ENCODE measurements at places on chromosomes 16 and 17.

DNA sequence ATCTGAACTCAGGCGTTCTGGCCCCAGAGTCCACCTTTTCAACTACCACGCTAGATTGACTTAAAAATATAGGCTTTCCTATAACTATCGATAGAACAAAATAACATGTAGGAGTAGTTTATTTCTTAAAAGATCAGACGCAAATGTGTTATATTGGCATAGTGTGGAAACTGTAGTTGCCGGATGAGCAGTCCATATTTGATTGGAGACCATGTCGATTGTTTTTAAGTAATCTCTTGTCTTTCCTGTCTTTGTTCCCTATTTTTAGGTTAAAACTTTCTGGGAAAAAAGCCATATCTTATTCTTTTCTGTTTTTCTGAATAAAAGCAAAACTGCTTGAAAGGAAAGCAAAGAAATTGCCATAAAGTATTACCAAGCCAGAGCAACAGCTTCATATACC is 53.1 kb downstream of the GAN start:
- no peak for DNase-seq

DNA sequence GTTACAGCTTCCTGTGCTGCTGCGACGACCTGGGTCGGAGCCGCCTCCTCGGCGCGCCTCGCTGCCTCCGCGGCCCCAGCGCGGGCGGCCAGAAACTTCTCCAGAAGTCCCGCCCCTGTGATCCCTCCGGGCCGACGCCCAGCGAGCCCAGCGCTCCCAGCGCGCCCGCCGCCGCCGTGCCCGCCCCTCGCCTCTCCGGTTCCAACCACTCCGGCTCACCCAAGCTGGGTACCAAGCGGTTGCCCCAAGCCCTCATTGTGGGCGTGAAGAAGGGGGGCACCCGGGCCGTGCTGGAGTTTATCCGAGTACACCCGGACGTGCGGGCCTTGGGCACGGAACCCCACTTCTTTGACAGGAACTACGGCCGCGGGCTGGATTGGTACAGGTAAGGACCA is 746 bp downstream of the HS3ST2 start:
- peak; percentile 11 for DNase-seq

- no peak for DNase-seq
These were observed 58.9 kb downstream of the CFDP1 start for GRCh38 chr16:75374388-75374787.

DNA sequence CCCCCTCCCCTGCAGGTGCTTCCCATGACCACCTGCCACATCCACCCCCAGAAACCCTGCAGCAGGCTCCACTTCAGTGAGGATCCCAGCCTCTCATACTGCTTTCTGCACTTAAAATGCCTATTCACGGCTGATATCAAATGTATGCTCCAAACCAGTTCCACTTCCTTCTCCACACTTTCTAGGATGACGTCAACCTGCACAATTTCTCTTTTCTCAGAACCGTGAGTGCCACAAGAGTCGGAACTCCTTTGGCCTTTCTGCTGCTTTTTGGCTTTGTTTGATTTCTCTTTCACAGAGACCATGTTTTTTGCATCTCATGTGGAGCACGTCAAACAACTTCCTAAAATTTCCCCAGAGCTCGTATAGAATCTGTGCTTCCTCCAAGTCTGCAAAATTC is 378.8 kb upstream of the TNRC6C start:
- DNase-seq = no peak

DNA sequence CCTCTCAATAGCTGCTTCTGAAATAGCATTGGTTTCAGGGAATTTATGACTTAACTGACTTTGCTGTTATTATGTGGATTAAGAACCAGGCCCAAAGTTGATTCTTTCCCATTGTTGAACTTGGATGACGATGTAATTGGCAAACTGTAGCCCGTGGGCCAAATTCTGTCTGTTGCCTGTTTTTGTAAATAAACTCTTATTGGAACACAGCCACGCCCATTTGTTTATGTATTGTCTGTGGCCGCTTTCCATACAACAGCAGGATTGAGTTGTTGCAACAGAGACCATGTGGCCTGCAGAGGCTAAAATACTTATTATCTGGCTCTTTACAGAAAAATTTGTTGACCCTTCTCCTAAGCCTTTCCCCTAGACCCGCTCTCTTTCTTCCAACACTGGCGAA is 31.6 kb downstream of the NTN1 start:
- no peak for DNase-seq

DNA sequence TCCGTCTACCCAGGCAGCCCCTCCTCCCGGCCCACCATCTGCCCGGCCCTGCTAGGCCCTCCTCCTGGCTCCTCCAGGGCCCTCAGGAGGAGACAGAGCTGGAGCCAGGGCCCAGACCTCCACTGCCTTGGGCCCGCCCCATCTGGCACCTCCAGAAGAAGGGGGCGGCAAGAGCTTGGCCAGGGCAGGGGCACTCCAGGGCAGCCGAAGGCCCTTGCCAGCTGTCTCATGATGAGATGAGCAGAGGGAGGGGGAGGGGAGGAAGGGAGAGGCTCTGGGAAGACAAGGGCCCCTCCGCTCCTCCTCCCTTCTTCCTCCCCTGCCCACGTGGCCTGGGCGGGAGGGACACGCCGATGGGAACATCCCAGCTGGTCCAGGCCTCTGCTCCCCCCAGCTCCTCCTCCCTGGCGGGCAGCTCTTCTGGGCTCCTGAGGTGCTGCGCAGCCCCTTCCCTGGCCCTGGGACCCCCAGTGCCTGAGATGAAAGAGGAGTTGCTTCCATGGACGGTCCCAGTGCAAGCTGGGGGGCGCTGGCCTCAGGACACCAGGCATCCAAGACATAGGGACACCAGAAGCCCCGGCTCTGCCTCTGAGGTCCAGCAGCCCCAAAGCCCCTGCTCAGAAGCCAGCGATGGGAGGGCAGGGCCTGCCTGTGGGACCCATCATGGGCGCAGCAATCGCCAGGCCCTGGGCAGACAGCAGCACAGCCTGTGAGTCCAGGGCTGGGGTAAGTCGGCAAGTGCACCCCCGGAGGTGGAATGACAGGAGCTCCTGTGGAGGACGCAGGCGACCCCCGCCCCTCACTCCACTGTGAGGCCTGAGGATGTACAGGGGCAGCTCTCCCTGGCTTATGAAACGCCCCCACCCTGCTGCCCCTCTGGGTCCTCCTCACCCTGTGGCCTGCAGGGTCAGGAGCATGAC is 23.6 kb upstream of the ENPP7 start:
- no peak for DNase-seq

GRCh38 chr16:30121741-30122571 is 1.1 kb downstream of the MAPK3 start:
- DNase-seq = no peak
